ENCODE measurements at places on chromosomes 6 and 20. TPM values are rescaled to one million over a fixed set of nuclear protein-coding genes. Genes with fewer than 3 reads are reported as not detected.

RCAN2 gene
- total RNA-seq = 64.2 TPM

KCNQ5 gene
- total RNA-seq = 0.37 TPM

HCRTR2 gene
- not detected for total RNA-seq

FOXQ1 gene
- total RNA-seq = not detected
